NK-92 treated with Interleukin-12 subunit alpha and Interleukin-12 subunit beta, amount 100 ng/mL, for 24 hours (cell line): ENCODE measurements at places on chromosomes 4 and X.

DNA sequence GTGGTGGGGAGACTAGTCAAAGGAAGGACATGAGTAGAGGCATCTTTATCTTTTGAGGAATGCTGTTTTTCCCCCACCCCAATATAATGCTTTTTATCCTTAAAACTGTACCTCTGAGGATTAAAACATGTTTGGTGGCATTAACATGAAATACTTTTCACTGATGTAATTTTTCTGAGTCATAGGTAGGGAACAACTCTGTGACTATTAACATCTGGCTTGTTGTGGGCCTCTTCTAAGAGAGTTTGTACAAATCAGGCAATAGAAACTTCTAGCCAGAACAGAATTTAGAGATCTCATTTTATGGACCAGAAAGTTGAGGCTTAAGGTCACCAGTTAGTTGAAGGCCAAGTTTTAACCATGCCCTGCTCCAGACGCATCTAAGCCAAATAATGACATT is 207.6 kb downstream of the SOX3 start:
- DNase-seq, result no peak

DNA sequence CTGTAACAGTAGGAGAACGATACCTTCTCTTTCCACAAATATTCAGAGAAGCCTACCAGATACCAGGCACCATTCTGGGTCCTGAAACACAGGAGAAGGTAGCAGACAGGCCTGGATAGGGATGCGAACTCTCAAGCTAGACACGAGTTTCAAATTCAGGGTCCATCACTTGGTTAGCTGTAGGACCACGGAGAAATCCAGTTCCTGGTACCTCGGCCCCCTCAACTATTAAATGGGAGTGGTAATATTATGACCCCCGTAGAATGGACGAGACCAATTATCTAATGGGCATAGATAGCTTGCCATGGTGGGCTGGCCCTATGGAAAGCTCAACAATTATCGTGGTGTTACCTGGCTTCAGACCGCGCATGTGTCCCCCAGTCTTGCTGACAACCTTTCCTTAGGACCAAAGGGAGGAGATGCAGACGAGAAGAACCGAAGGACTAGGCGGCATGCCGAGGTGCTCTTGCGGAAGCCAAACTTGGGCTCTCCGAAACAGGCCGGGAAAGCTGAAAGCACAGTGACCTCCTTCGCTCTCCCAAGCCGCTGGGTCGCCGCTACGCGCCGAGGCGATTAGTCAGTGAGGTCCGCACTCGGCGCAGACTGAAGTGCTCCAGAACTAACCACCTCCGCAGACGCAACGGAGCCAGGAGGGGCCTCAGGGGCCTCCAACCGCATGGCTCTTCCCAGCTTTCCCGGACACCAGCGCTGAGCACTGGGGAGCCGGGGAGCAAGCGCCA is 19.6 kb downstream of the NKX3-2 start:
- DNase-seq, result no peak

DNA sequence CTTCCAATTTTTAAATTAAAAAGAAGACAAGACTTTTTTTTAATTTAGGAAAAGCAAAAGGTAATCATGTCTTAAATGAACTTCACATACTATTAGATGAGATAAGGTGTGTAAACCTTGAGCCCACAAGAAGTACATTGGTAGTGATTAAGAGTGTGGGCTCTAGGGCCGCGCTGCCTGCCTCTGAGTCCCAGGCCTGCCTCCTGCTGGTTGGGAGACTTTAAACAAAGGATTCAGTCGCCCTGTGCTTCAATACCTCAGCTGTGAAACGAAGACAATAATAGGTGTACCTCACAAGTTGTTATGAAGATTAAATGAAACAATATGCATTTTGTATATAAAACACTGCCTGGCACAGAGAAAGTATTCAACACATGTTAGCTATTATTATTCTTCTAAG is 95.9 kb upstream of the MYOZ2 start:
- no peak for DNase-seq

GRCh38 chr4:26345565-26345938 is 24.7 kb downstream of the RBPJ start:
- DNase-seq, result no peak

- DNase-seq, result no peak
Observed at GRCh38 chrX:28888416-28888815, 301.2 kb downstream of the IL1RAPL1 start.

DNA sequence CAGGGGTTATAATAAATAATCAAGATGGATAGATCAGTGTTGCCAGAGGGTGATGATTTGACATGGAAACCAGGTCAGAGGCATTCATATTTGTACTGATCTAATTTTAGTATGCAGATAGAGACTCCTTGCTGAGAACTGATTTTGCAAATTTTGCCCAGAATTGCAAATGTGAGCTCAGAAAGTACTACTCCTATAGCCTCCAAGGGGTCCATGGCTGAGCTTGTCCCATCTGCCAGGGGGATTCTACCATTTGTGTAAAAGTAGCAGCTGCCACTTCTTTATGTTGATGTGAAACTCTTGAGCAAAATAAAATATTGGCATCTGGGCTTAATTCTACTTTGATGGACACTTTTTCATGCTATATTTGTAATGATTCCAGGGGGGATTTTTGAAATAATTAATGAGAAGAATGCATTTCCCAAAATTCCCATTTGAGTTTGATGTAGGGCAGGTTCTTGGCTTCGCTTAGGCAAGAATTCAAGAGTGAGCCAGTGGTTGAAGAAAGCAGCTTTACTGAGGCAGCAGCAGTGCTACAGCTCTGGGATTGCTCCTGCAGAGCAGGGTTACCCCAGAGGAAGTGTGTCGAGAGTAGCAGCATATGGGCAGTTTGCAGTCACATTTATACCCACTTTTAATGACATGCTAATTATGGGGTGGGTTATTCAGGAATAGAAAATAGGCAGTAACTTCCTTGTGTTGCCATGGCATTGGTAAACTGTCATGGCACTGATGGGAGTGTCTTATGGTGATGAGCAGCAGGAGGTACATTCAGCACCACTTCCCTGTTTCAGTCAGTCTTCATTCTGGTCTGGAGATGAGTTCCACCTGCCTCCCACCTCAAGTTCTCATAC is 38.7 kb upstream of the DCLK2 start:
- DNase-seq, result no peak

GRCh38 chr4:10183462-10183861 is 66.9 kb upstream of the WDR1 start:
- peak; percentile 26 for DNase-seq

DNA sequence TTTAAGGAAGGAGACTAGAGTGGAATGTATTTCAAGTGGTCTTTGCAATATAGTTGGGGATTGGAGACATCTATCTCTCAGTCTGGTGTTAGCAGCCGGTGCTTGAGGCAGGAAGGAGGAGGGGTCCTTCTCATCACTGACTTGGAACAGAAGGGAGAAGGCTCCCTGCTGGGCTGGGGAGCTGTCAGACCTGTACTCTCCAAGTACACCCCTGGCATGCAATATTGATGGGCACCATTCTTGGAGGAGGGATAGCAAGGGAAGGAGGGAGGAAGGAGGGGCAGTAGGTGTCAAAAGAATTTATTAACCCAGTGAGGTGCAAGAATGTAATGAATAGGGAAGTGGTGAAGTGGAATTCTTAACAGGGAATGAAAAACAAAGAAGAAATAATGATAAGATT is 338.8 kb downstream of the UNC5C start:
- no peak for DNase-seq

DNA sequence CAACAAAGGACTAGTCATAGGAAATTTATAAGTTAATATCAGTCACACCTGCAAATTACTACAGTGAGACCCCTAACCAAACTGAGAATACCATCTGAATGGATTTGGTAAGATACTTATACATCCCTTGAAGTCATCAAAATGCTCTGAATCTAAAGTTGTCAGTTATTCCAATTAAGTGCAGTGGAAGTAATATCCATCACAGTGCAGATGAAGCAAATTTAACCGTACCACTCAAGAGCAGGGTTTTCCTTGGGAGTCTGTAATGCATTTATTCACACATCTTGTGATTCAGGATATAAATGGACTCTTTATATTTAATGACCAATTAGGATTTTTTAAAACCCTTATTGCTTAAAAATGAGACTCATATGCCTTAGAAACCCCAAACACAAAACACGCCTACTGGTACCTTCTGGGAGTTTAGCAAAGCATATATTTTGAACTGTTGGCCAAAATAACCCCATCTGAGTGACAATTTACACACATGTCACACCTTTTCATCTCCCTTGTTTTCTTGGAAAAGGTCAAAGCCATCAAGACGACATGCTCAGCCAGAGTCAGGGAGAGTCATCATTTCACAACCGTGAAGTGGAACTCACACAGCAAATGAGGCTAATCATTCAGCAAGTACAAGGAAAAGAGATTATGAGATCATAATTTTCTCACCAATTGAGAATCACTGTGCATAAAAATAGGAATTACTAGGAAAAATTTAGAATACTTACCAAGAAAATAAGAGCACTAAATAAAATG is 303.7 kb downstream of the HNRNPD start:
- DNase-seq, result no peak

GRCh38 chrX:22486296-22486695 is 213.6 kb downstream of the CBLL2 start:
- no peak for DNase-seq

DNA sequence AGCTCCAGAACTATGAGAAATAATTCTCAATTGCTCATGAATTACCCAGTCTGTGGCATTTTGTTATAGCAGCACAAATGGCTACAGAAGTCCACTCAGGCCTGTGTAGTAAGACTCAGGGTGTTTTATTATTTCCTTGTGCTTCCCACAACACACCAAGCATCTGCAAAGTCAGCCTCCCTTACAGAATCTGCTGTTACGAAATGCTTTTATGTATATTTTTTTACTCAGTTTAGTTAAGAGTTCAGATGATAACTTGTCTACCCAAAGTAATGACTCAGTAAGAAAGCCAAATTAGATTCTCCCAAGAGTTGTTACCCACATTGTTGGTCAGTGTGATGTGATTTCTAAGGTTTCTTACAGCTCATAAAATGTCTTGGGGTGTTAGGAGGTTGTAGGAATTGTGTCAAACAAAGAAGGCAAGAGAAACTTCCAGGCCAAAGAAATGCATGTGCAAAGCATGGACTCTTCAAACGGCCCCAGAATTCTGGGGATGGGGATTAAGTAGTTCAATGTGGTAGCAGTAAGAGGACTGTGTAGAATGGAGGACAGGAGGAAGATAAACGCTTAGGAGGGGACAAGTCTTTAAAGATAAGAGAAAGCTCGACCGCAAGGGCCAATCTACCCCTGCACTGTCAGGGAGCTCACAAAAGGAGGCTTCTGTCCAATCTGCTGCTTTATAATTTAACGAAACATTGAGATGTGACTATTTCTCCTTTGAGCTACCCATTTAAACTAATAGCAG is 35.4 kb upstream of the TMEM184C start:
- DNase-seq, result no peak

DNA sequence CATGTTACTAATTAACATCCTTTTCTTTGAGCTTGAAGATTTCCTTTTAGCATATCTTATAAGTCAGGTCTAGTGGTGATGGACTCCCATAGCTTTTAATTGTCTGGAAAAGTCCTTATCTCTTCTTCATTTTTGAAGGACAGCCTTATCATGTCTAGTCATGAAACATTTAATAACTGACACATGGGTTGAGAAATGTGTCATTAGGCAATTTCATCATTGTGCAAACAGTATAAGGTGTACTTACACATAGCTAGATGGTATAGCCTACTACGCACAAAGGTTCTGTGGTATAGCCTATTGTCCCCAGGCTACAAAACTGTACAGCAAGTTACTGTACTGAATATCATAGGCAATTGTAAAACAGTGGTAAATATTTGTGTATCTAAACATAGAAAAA is 34.5 kb upstream of the ALG13 start:
- DNase-seq, result no peak

GRCh38 chr4:164485136-164485535 is 268.8 kb upstream of the SMIM31 start:
- DNase-seq, result no peak

GRCh38 chrX:44459501-44459900 is 83.2 kb downstream of the FUNDC1 start:
- DNase-seq, result peak; percentile 11

DNA sequence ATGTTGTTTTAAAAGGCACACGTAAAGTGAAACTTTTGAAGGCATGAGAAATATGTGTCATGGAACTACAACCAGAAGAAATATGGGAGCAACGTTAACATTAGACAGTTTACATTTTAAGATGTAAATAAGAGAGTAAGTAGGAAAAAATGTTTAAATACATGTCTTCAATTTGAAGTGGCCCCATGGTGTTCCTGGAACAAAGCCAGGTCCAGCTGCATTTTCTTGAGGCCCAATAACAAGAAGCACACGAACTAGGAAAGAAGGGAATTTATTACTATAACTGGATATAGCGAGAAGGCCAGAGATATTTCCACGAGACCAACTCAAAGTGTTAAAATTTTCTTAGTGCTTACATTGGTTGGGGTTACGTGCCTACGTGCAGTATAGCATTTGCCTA is 458.1 kb downstream of the KCTD8 start:
- DNase-seq, result no peak

DNA sequence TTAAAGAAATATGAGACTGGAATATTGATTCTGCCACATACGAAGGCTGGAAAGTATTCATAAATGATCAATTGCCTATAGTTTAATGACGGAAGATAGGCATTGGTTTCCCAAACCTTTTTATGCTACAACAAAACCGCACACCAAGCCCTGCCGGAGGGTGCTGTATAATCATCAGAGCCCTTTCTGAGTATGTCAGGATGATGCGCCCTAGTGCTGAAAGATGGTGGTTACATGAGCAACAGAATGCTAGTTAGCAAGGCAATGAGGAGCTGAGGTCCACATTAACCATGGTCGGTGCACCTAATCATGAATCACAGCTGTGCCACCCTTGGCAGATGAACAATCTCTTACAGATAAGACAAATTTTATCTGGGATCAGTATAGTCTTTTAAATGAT is 491.1 kb downstream of the PACRGL start:
- DNase-seq, result no peak

GRCh38 chr4:38925492-38926413 is 58.1 kb downstream of the FAM114A1 start:
- DNase-seq, result no peak

DNA sequence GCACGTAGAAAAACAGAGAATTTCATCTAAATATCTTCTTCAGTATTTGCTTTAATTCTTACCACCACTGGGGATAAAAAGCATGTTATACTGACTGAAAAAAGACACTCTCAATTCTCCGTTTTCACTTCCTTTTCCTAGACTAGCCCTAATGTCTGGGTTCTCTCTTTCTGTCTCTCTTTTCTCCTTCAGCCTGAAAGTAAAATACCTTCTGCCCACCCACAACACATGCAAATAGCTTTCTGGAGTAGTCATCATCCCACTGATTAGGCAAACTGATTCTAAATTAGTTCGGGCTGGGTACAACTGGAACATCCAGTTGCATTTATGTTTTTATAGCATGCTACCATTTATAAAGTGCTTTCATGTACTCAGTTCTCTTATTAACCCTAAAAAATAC is 142.4 kb upstream of the ANKRD50 start:
- DNase-seq, result no peak

DNA sequence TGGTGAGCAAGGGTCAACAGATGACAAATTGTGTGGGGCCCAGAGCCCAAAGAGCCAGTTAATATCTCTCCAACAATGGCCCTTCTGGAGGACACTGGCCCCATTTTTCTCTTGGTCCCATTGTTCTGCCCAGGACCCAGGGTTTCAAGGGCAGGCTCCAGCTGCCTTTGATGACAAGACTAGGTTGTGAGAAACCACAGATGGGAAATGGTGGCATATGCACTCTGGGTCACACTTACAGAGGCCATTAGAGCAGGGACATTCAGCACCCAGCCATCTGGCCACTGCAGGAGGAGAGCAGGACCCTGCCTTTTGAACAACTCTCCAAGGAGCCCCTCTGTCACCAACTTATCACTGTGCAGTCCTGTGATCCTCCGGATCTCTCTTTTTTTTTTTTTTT is 49.7 kb upstream of the KIAA1210 start:
- DNase-seq, result no peak

GRCh38 chr4:146458594-146458993 is 63.1 kb downstream of the SLC10A7 start:
- no peak for DNase-seq

GRCh38 chrX:49627086-49627777 is 28.4 kb downstream of the GAGE1 start:
- DNase-seq, result no peak
